ENCODE measurements at places on chromosomes 1 and 21. TPM values are rescaled to one million over a fixed set of nuclear protein-coding genes. Genes with fewer than 3 reads are reported as not detected.

DNA sequence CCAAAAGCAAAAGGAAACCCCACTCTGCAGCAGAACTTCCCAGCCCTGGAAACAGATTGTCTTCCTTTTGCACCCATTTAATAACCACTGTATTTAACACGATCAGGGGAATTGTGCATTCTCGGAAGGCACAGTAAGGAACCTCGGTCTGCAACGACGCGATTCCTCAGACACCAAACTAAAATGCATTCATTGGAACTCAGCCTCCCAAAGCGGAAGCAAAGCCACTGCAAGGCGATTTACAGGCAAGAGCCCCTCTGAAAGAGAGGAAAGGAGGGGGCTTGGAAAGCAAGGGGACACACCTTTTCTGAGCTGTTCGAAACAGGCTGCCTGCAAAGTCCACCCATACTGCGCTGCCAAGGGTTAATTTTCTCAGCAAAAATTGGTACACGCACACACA is 297.7 kb downstream of the OMA1 start:
- no peak for DNase-seq

DNA sequence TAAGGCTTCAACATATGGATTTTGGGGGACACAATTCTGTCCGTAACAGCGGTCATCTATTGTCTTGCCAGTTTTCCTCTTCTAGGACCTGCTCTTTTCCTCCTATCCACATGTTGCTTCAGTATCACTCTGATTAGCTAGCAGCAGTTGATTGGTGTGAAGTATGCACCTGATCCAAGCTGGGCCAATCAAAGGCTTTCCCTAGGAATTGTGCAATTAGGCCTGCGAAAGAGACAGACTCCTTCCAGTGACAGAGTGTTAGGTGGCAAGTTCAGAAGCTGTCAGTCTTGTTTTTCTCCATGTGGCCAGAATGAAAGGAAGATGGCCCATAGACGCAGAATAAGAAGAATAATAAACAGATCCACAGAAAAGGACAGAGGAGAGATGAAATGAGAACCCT is 34.1 kb upstream of the IL12RB2 start:
- no peak for DNase-seq

GRCh38 chr1:236930503-236930902 is 73.7 kb downstream of the MT1HL1 start:
- DNase-seq: no peak

- DNase-seq: no peak
Observed at GRCh38 chr1:205446828-205447227, 9.0 kb downstream of the BLACAT1 start.

LMX1A gene
- not detected for total RNA-seq

PROK1 gene
- total RNA-seq: not detected

GRCh38 chr1:186761358-186761757 is 67.4 kb upstream of the PLA2G4A start:
- no peak for DNase-seq

CFHR5 gene
- total RNA-seq: 73.2 TPM

GRCh38 chr1:220338759-220339158 is 66.5 kb upstream of the RAB3GAP2 start:
- no peak for DNase-seq

DNA sequence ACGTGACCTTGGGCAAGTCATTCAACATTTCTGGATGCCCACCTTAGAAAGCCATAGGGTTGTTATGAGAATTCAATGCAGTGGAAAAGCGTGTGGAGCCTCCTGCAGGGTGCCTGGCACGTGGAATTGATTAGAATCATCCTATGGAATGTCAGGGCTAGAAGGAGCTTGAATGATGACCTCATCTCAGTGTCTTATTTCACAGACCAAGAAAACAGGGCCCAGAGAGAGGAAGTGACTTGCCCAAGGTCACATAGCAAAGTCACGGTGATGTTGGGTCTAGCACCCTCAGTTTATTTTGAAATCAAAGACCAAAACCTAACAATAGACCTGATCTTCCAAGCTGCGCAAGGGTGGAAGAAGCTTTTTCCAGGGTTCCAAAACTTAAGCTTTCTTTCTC is 6.0 kb downstream of the TRABD2B start:
- no peak for DNase-seq

- DNase-seq: no peak
Observed at GRCh38 chr1:25697435-25698217, 81.0 kb downstream of the MAN1C1 start.

GRCh38 chr1:109249654-109250401 is 489 bp downstream of the CELSR2 start:
- no peak for DNase-seq

IQCC gene
- 0.53 TPM for total RNA-seq

GRCh38 chr1:160164121-160164520 is 12.7 kb downstream of the ATP1A4 start:
- DNase-seq: no peak

CFHR4 gene
- 97.9 TPM for total RNA-seq

SCYL3 gene
- total RNA-seq: 7.5 TPM

DNA sequence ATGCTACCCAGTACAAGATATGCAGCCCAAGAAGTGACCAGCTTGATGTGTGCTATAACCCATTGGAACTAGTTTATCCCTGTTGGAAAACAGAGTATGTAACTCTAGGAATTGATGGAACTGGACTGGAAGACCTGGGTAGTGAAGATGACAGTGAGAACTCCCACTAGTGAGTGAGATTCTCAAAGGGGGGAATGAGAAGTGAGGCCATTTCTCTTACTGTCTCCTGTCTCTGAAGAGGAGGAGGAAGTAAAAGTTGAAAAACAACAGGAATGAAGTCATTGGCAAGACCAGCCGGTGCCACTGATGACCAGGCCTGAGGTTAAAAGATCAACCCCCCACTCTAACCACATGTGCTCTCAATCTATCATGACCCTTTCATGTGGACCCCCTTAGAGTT is 20.9 kb downstream of the PLA2G2F start:
- DNase-seq: no peak

SAMD13 gene
- total RNA-seq: 0.23 TPM

NIPAL3 gene
- 6.3 TPM for total RNA-seq

DNA sequence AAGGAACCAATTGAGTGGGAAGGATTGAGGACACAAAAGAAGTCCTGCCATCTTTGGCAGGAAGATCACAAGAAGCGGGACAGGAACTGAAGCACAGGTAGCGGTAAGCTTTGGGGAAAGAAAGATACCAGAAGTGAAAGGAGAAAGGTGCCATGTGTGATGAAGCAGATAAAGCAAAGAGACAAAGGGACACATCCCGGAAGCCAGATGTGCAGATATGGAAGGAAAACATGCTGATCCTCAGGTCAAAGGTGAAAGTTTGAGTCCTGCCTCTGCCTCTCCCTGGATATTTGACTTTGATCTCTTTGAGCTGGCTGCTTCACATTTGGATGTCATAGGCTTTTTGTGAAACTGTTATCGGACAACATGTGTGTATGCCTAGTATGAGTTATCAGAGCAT is 34.0 kb downstream of the ACP6 start:
- DNase-seq: no peak

TSPAN1 gene
- 7.7 TPM for total RNA-seq

- no peak for DNase-seq
Observed at GRCh38 chr1:93078638-93078985, 471 bp upstream of the MTF2 start.

GRCh38 chr1:53255031-53255430 is 16.7 kb upstream of the MAGOH start:
- DNase-seq: no peak

ANKRD34A gene
- 0.65 TPM for total RNA-seq

GRCh38 chr21:32021319-32021994 is 148.6 kb downstream of the HUNK start:
- peak; percentile 59 for DNase-seq

DNA sequence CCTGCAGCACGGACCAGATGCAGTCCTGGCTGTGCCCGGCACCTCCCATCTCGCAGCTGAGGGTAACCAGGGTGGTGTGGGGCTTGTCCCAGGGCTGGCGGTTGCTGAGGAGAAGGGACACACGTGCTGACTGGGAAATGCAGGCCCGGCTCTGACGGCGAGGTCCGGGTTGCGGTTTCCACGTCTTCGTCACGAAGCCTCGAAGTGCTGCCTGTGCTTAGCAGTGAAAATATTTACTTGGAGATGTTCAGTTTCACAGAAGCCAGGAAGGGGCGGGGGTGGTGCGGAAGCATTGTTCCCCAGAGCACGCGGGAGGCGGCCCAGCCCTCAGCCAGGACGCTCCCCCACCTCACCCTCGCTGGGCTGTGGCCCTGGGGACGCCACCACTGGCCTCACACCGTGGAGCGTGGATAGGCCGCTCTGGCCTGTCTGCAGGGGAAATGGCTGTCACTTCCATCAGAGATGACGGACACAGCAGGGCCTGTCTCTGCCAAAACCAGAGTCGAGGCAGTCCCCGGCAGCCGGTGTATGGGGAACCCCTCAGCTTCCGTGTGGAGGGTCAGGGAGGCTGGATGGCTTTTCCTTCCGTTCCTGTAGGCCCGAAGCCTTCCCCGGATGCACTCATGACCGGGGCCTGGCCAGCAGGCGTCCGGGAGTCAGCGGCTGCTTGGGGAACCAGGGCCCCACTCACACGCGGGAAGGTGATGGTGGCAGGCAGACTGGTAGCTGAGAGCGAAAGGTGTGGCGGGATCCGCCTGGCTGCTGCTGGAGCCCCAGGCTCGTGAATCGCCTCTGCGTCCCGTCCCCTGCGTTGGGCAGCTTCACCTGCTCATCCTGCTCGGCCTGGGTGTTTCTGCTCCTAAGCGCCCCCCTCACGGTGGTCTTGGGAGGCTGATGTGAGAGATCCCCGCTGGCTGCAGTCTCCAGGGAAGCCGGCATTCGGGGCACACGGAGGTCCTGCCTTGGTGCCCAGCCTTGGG is 14.7 kb upstream of the POFUT2 start:
- no peak for DNase-seq

- DNase-seq: no peak
Observed at GRCh38 chr1:36352910-36353878, 29.7 kb upstream of the EVA1B start.

GRCh38 chr1:98001764-98002163 is 80.9 kb upstream of the DPYD start:
- DNase-seq: no peak

- no peak for DNase-seq
Observed at GRCh38 chr1:184596950-184597645, 157.6 kb downstream of the EDEM3 start.

DNA sequence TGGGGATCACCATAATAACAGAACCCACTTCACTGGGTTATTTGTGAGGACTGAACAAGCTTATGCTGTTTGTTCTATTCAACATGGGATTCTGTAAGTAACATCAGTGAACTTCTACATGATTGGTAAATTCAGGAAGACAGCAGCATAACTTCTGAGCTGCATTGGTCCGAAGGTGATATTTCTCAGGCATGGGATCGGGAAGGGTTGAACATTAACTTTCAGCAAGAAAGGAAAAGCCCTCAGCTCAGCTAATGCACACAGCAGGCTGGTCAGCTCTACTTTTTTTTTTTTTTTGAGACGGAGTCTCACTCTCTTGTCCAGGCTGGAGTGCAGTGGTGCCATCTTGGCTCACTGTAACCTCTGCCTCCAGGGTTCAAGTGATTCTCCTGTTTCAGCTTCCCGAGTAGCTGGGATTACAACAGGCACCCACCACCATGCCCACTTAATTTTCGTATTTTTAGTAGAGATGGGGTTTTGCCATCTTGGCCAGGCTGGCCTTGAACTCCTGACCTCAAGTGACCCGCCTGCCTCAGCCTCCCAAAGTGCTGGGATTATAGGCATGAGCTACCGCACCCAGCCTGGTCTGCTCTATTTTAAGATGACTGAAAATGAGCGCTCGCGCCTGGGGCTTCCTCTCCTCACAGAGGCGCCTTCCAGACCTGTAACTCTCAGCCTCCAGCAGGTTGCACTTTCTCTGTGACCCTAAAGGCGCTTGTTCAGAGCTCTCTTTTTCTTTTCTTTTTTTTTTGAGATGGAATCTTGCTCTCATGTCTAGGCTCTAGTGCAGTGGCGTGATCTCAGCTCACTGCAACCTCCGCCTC is 42.2 kb downstream of the ECE1 start:
- DNase-seq: no peak

ADAM15 gene
- total RNA-seq: 21.4 TPM
